Suppressor macrophage (primary cell): ENCODE measurements at places on chromosomes 1 and 21.

DNA sequence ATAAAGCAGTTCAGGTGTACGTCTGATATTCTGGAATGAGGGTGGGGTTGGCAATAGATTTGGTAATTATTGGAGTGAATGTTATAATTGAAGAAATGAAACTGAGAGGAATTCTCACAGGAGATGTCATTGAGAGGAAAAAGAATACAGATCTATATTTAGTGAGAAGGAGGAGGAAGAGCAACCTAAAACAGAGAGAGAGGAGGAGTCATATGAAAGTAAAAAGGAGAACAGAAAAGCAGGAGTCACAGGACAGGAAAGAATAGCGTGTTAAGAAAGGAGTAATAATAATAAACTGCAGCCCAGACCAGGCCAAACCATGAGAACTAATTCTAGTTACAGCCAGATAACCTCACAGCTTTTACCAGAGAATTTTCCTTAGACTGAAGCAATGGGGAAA lies 62.7 kb upstream of the MROH9 start:
- DNase-seq = peak; percentile 14

DNA sequence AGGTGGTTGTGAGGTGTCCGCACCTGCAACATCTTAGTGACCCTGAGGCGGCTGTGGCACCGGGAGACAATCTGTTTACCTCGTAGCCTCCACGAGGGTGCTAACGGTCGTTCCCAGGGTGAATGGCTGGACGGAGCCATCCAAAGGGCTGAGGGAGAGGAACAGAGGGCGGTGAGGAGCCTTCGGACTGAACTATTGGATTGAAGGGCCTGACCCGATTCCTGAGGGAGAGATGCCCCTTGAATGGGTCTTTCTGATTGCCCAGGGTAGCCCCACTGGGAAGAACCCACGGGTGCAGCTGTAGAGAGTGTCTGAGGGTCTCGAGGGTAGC lies 2.3 kb downstream of the NR5A2 start:
- DNase-seq = no peak

DNA sequence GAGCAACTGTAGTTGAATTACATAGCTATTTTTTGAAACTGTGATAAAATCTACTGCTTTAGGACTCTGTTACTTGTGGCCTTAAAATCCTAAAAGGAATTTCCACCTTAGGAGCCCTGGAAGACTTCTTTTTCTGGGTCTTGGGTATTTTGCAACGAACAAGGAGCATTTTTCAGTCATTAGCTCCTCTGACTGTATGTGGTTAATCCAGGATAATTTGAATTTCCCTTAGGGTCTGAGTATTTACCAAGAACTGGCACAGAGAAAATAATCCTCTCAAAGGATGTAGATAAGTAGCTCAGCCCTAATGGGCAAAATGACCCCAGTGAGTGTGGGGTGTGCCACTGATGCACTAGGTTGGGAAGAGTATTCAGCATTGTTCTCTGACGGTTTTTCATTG lies 170.4 kb downstream of the VAV3 start:
- DNase-seq = no peak

GRCh38 chr1:243428084-243428483 lies 172.2 kb downstream of the SDCCAG8 start:
- DNase-seq = no peak

- DNase-seq = peak; percentile 55
Measured at GRCh38 chr1:1281533-1282321, 1.5 kb downstream of the SCNN1D start.

GRCh38 chr1:161082996-161083747 lies 6.2 kb downstream of the NECTIN4 start:
- DNase-seq = peak; percentile 96

DNA sequence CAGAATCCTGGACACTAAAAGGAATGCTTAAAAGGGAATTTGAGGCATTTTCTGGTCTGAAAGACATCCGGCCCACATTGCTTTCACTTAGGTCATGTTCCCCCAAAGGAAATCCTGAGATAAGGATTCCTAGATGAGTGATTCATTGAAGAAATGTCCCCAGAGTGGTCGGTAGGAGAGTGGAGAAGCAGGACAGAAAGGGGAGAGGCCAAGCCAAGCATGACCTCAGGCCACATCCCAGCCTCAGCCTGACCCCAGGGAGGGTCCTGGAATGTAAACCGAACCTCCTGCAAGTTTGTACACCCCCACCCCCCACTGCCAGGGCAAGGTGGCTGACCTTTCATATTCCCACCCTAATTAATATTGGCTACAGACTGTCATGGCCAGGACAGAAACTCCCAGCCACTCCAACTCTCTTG lies 16.6 kb downstream of the HIVEP3 start:
- no peak for DNase-seq

- peak; percentile 83 for DNase-seq
Measured at GRCh38 chr1:109640285-109640865, 15.5 kb upstream of the GSTM4 start.

GRCh38 chr21:22900490-22900889 lies 1902.3 kb downstream of the NCAM2 start:
- no peak for DNase-seq

DNA sequence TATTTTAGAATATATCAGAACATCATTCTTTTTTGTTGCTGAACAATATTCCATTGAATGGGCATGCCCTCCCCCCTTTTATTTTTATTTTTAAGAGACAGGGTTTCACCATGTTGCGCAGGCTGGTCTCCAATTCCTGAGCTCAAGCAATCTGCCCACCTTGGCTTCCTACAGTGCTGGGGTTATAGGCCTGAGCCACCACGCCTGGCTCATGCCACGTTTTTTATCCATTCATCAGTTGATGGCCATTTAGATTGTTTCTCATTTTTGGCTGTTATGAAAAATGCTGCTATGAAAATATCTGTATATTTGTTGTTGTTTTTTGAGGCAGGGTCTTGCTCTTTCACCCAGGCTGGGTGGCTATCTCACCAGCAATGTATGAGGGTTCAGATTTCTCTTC lies 19.8 kb downstream of the SPEN start:
- DNase-seq = no peak

- DNase-seq = peak; percentile 46
Measured at GRCh38 chr1:44655609-44656008, 18.7 kb downstream of the TMEM53 start.

GRCh38 chr1:230578616-230579015 lies 63.7 kb upstream of the COG2 start:
- DNase-seq = no peak

DNA sequence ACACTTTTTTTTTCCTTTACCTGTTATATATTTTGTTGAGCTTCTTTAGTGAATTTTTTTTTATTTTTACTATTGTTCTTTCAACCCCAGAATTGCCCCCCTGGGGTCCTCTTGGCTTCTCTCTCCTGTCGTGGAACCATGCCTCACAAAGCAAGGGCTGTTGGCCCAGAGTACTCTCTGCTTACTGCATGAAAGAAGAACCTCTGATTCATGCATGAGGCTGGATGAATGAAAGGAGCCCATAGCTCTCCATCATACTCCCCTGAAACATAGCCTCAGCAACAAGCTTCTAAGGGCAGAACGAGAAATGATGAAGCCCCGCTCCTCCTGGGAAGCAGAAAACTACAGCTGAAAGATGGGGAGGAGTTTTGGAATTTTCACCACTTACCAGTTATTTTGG lies 1441.0 kb downstream of the BRINP3 start:
- no peak for DNase-seq

- no peak for DNase-seq
Measured at GRCh38 chr1:246043556-246043955, 463.5 kb downstream of the SMYD3 start.

GRCh38 chr1:185044981-185045813 lies at the start of gene RNF2:
TSS of gene RNF2 (plus strand) at chr1:185045558. CDS start at chr1:185087554, 41,996 bp downstream.
- DNase-seq = peak; percentile 85

DNA sequence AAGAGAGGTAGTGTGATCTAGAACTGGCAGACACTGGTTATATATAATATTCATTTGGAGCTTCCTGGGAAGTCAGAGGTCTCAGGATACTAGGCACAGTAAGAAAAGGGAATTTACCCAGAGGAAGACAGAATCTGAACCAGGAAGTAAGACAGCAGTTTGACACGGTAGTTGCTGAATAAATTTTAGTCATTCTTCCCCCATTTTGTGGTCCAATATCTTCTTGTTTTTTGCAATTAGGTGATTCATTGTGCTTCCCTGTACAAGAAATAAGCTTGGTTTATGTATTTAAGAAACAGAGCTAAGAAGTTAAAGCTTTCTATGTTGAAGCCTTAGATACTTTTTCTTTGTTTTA lies 1.3 kb downstream of the TMEM167B start:
- DNase-seq = peak; percentile 40

GRCh38 chr1:15799004-15799867 lies 8.2 kb downstream of the UQCRHL start:
- DNase-seq = peak; percentile 38

- DNase-seq = no peak
Measured at GRCh38 chr1:208533746-208534598, 289.8 kb upstream of the PLXNA2 start.

DNA sequence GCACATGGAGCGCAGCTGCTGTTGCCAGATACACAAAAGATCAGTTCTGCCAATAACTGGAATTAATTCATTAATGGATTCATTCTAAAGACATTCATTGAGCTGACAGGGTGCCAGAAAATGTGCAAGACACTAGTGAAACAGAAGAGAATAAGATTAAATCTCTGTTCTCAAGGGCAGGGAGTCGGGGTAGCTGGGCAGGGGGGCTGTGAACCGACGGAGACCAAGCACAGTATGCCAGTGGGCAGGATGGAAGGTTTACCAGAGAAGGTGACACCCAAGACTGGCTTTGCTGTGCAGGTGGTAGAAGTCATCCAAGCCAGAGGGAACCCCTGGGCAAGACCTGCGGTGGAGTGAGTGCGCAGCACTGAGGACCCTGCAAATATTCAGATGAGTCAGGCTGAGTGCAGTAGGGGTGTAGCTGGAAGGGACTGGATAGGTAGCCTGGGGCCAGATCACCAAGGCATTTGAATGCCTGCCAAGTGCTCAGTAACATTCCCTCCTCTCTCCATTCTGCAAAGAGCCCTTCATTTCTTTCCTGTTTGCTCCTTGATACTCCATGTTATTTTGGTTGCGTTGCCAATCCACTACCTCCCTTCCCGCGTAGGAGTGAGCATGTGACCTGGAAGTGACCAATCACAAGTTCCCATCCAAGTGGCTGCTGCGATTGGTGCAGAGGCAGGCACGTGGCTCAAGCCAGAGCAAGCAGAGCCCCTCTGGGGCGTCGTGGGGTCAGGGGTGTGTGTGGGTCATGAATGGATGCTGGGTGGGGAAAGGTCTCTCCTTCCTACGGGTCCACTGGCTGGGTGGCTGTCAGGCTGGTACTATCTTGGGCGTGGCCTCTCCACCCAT lies 413.1 kb downstream of the PTPRU start:
- no peak for DNase-seq

GRCh38 chr1:47618222-47618720 lies 180.4 kb downstream of the FOXD2 start:
- DNase-seq = no peak

DNA sequence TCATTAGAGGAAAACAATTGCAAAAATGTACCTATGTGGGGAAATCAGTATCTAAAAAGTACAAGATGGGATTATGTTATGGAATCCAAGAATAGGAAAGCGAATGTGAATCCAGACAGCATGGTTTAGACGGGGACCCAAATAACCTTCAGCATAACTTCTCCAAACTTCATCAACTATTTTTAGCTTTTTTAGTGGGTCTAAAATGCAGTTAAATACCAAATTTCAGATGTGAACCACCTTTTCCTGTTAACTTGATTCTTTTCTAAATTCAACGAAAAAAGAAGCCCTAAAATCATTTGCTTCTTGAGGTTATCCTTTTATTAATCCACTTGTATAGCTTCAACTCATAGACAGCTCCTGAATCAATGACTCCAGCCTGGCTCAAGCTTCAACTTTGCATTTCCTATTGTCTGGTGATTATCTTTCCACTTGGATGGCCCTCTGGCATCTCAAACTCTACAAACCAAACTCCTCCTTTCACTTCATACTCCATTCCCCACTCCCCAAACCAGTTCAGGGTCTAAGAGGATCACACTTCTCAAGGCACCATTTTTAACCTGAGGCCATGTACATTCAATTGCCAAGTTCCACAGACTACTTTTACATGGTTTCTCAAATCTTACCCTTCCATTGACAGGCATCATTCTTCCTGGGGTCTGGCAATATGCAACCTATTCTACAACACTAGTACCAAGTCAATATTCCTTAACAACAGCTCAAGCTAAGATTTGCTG lies 7.4 kb downstream of the ERRFI1 start:
- DNase-seq = no peak

DNA sequence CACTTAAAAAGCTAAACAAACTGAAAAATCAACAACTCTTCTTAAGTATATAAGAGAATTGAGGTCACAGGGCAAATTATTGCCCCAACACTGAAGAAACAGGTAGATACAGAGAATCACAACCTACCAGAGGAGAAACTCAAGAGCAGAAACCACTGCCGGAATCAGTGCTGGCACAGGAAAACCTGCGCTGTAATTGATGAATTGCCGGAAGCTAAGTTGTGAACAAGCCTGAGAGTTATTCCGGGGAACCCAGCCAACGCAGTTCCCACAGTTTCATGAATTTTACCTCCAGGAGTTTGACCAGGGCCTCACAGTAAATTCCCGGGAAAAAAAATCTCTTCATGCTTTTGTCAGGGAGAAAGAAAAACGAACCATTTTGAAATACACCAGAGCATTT lies 657.1 kb upstream of the BRINP3 start:
- no peak for DNase-seq

DNA sequence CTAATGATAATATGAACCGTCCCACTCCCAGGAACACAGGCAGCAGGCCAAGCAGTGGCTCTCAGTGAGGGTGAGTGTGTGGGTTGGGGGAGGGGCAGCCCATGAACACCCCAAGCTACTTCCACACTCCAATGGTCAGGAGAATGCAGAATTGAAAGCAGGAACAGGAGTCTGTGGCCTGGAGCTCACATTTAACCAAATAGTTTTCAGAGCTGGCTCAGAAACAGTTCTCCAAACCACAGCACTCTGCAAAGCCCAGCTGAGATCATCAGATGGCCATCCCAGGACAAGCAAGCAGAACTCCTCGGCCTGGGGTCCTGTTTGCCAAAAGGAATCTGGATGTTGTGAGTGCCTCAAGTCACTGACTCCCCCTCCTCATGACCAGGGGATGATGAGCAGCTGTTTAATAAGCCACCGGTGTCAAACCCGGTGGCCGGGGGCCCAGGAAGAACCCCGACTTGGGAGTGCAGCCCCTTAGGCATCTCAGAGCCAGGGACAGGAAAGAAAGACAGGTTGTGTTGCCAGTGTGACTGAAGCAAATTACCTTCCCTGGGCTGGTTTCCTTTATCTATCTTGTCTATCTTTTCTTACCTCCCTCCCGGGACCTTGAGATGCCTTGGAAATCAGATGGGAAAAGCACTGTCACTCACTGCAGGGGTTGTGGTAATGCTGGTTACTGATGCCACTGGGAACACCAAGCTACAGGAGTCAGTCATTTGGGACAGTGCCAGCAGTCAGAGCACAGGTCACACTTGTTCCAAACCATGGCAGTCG lies 20.4 kb downstream of the DEGS1 start:
- peak; percentile 86 for DNase-seq
